EL (cell line): ENCODE measurements at places on chromosomes 1 and 21.

DNA sequence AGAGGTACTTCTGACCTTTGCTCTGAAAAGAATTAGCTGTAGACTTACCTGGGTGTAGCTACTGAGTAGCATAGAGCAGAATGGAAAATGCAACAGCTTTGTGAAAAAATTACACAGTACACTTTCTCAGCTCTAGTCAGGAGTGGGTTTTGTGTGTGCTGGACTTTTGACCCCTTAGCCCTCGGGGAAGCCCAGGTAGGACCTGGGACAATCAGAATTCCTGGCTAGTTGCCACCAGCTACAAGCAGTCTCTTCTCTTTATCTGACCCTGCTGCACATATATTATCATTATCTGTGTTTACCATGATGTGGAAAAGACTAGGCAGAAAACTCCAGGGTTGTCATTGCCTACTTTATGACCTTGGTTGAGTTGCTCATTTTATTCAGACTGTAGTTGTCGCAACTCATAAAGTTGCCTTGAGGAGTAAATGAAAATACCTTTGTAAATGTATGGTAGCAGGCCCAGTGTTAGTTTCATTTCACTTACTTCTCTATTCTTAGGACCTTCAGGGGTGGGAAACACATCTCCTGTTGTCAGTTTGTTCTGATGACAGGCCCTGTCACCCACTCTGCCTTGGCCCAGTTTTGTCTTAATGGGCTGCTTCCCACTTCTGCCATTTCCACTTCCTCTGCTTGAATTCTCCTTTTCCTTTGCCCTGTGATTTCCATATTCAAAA is 5.4 kb downstream of the NEK7 start:
- DNase-seq, result no peak

DNA sequence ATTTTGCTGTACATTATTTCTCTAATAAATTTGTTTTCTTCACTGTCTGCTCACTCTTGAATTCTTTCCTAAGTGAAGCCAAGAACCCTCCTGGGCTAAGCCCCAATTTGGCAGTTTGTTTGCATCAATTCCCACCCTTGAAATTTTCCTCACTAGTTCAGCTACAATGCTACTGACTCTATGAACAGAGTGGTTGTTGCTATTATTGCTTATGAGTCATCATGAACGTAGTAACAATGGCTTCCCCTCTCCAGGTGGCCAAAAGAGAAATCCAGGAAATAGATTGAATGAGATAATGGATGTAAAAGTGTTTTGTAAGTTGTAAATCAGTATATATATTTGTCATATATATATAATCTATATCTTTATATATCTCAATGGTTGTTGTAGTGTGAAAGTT is 193.0 kb downstream of the URB2 start:
- DNase-seq, result no peak

DNA sequence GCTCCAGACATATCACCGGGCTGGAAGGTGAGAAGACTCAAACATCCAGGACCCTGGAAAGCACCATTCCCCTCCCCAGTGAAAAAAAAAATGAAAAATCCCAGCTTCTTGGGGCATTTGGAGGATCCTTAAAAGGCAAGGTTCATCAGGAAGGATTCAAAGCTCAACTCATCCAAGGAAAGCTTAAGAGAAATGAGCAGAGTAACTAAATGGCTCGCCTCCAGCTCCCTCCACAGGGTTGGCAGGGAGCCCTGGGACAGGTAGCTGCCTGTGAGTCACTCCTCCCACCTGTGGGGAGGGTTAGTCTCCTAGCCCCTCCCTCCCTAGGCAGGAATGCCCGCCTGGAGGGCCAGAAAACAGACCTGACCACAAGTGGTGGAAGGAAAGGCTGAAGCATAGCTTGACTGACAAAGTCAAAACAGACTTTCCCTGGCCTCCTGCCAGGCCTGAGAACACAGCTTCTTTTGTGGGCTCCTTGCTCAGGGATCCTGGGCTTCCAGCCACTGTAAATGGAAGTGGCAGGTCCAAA is 712 bp upstream of the LAMB3 start:
- DNase-seq, result peak; percentile 50

DNA sequence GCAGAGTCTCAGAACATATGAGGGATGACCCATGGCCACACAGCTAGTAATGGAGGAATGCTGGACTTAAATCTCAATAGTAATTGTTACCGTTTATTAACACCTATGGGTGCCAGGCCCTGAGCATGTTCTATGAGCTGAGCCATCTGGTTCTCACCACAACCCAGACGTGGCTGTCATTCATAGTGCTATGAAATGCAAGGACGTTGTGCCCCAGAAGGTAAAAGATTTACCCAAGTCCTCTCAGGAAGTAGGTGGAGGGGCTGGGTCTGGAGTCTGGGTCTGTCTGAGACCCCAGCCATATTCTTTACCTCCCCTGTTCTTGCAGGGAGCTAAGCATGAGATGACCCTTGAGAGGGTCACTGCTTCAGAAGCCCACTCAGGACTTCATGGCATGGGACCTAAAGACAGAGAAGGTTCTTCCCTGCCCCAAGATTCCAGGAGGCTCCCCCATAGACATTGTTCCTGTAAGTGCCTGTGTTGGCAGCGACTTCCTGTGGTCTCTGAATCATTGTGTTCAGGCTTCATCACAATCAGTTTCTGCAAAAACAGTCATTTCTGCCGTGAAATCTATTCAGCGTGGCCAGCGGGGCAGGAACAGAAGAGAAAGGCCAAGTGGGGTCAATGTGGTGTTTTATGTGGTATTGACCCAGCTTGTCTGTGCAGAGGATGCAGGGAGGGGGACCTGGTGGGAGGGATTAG is 475.4 kb downstream of the PTPRU start:
- DNase-seq, result peak; percentile 80

DNA sequence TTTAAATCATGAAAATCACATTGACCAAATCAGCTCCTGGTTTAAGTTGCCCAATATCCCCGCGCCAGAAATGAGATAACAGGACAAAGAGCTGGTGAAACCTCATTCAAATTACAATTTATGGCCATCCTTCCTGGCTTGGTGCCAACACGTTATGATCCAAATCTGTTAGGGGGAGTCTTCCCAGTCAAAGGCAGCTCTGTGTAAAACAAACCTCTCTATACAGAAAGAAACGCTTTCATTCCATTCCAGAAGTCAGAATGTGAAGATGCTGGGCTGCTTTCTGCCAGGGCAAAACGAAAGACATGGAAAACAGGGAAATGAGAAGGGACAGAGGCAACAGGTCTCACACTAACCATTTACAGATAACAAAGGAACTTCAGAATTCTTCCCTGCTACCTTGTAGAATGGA is 53.5 kb upstream of the TIAM1 start:
- no peak for DNase-seq

GRCh38 chr21:45266518-45267389 is 20.9 kb downstream of the POFUT2 start:
- peak; percentile 36 for DNase-seq

DNA sequence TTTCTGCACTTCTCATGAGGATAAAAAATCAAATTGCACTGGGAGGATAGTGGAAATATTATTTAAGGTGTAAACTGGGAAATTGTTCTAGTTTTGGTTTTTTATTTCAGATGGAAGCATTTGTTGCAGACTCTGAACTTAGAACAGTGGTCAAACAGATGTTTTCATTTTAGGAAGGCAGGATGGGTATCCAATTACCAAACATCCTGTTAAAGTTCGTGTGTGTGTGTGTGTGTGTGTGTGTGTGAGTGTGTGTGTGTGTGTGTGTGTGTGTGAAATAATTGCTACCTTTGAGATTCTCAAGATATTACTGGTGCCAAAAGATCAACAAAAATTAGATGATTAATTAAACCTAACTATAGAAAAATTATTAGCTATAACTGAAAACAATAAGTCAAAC is 24.3 kb upstream of the DUSP10 start:
- DNase-seq, result peak; percentile 26

- no peak for DNase-seq
These were observed 86.1 kb downstream of the KIAA0319L start for GRCh38 chr1:35470977-35471613.

DNA sequence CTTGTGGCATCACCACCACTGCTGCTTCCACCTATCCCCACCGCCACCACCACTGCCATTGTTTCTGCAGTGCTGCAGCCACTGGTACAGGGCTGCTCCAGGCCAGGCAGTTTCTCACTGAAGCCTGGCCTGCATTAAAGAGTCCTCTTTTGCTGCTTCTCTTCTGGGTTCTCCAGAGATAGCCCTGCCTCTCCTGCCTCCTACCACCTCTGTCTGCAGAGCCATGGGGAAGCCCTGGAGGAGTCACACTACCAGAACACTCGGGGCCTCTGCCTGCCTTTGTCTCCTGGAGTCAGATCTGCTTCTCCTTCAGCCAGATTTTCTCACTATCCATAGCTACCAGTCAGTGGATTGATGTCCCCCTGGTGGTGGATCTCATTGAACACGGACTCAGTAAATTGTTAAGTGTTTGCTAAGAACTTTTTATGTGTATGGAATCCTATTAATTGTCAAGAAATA is 37.7 kb upstream of the DDAH1 start:
- peak; percentile 69 for DNase-seq

DNA sequence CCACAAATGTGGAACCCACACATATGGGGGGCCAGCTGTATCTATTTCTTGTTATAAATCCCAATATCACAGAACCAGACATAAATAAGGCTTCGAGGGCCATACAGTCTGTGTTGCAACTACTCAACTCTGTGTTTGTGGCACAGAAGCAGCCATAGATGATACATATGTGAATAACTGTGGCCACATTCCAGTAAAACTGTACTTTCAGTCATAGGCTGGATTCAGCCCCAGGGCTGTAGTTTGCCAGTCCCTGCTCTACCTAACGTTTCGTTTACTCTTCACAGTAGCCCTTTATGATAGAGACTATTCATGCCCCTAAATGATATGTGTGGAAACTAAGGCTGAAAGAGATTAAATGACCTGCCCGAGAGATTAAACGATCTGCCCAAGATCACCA is 48.7 kb downstream of the FHAD1 start:
- peak; percentile 17 for DNase-seq

DNA sequence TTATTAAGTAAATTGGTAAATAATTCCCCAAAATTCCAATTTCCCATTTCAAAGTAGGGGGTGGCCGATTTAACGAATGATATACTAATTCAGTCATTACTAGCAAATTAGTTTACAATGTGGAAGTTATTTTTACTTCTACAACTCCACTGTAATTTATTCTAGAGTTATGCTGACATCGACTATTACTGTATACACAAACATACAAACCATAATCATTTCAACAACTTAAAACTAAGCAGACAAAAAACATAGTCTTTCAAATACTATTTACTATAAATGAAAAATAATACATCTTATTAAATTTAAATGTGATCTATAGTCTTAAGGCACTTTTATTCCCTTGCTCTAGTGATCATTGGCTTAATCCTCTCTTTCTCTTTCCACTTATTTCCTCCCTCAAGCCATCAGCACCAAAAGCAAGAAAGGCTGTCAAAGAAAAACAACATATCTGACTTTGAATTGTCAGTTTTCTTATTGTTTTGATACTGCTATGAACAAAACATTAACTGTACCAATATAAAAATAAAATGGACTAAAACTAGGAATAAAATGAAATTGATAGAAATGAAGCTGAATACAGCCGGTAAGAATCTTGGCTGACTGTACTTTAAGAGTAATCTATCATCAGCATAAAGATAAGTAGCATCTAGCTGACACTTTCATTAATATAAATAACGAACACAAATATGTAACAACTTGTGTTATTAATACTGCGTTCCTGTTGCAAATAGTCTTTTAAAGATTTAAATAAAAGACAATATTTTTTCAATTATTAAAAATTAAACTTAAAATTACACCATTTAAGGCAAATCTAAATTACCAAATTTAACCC is 4.1 kb downstream of the CDC42BPA start:
- no peak for DNase-seq

GRCh38 chr1:204358605-204359004 is 1.1 kb downstream of the PLEKHA6 start:
- no peak for DNase-seq

- DNase-seq, result no peak
These were observed 760 bp upstream of the SF3B4 start for GRCh38 chr1:149928401-149928724.

DNA sequence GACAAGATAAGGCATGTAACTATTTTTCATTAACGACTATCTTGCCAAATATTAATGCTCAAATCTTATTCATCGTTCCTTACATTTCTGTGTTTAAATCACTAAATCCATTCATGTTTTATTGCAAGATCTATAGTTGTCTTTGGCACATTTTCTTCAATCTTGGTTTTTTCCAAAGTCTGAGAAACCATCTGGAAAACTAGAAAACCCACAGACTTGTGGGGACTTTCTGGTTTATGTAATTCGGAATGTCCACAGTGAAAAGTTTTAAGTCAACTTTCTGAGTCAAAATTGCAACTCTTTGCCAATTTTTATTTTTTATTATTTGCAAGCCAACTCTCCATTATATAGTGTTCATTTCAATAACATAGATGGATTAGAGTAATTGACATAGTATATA is 520.8 kb upstream of the ADAMTS5 start:
- no peak for DNase-seq

DNA sequence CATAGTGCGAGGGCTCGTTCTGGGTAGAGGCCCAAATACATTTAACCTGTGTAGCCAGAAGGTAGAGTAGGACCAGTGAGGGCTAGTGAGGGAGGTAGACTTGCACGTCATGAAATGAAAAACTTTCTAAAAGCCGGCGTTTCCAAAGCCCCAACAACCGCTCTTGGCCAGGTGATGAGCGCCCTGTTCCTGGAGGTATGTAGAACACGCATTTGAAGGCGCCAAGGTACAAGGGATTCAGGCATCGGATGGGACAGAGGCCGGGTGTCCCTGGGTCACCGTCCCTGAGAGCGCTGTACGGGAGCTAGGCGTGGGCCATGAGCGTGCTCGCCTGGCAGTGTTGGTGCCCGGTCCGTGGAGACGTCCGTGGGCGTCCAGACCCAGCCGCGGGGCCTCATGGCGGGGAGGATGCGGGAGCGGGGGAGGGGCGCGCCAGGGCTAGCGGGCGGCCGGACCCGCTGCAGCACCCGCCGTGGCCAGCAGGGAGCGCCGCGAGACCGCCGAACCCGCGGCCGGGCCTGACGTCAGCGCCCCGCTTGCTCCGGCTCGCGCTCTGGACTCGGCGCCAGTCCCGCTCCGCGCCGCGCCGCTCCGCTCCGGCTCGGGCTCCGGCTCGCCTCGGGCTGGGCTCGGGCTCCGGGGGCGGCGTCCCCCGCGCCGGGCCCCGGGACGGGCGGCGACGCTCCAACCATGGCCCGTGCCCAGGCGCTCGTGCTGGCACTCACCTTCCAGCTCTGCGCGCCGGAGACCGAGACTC is at the start of gene PTPRU:
TSS of gene PTPRU (plus strand) at position 568 of the 757 bp plus-strand sequence. CDS start at position 691, 123 bp downstream.
- DNase-seq, result peak; percentile 66

GRCh38 chr21:37546949-37547614 is 180.5 kb downstream of the DYRK1A start:
- DNase-seq, result peak; percentile 43

DNA sequence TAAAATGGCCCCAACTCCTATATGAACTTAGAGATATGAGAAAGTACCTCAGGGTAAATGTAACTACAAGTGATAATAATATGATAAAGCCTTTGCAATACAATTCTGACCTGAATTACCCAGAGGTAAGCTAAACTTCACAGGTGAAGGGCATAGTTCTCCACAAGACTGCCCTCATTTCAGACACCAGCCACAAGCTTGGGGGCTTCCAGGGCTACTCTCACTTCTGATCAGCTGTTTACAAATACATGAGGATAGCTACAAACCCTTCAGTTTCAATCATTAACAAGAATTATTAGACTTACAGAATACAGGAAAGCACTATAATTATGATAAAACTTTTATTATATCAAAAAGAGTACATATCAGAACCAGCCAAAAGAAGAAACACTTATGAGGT is 18.7 kb upstream of the DPH5 start:
- no peak for DNase-seq
